CD4-positive, alpha-beta T cell treated with Interleukin-12 subunit alpha and Interleukin-12 subunit beta, for 1 hour (primary cell): ENCODE measurements at places on chromosomes 2 and 18.
A peak's percentile ranks its signal among the peaks of the same experiment; 100 is the strongest.

DNA sequence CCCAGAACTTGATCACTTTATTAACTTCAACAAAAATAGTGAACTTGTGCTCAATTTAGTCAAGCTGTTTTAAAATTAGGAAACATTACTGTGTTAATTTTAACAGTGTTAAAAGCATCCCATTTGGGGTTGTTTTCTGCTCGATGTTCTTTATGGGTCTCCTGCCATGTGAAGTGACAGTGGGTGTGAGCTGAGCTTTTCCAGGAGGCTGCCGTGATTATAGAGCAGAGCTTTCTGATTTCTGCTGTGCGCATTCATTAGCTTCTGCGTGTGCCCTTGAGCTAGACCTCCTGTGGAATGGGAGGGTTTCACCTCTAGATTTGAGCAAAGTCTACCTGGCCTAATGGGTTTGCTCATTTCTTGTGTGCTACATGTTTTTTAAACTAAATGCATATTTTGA lies 121.5 kb downstream of the WDSUB1 start:
- no peak for DNase-seq

GRCh38 chr2:185942855-185943254 lies 204.3 kb downstream of the FSIP2 start:
- DNase-seq = no peak

DNA sequence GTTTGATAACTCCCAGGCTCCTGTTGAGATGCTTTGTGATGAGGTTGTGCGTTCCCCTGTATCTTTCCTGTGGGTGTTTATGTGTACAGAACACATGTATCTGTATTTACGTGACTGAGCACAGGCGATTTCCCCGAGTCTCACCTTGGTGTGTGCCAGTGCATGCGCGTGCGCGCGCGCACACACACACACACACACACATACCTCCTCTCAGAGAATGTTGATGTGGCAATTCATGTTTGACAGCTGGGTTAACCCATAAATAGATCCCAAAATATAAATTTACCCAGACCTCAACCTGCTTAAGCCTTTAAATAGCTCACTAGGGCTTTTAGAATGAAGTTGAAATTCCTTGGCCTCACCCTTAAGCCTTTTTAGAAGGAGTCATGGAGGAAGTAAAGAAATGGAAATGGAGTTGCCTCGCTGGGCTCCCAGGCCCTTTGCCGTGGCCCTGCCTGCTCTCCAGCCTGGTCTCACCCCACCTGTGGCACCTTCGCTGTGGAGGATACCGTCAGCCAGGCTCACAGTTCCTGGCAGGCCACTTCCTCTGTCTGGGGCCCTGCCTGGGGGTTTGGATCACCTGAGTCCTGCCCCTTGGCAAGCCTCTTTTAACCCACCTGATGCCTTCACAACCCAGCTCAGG lies 20.3 kb downstream of the AGAP1 start:
- DNase-seq = no peak

DNA sequence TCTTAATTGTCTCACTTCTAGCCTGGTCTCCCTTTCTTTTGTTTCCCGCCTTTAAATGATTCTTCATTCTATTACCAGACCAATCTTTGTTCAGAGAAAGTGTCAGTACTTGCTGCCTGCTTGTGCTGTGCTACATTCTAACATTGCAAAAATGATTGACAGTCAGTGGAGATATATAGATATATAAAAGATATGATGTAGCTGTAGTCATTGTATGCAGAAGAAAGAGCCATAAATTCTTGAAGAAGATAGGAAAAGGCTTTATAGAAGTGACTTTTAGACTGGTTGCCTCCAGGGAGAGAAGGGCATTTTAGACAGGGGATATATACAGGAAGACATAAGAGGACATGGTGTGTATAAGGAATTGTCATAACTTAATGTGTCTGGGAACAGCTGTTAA lies 13.6 kb downstream of the AGPS start:
- DNase-seq = no peak

DNA sequence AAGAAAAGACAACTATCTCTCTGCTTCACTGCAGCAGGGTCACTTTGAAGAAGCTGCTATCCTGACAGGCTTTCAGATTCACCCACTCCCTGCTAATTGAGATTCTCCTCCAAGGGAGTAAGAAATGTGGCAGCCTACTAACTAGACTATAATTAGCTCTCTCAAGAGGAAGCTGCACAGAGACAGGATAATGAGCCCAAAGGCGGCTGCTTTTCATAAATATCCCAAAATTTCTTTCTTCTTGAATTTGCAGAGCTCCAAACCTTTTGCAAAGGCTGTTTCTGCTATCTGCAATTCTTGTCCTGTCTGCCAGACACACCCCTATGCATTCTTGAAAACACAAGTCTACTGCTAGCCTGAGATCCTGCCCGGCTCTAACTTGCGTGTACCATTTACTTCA lies 54.0 kb upstream of the RNU4ATAC start:
- DNase-seq = no peak

DNA sequence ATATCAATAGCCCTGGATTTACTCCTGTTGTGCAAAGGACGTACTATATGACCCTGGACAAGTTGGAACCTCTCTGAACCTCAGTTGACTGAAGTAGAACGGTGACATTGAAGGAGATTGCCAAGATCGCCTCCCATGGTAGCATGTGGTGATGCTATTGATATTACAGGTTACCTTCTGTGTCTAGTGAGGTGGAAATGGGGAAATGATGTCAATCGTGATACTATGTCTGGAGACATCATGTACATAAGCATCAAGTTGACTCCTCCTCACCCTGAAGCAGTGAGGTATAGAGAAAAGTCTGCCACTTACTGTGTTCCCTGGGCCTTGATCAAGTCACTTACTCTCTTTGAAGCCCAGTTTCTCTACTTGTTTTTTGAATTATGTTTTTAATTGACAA lies 93.9 kb downstream of the KLF7 start:
- DNase-seq = no peak

DNA sequence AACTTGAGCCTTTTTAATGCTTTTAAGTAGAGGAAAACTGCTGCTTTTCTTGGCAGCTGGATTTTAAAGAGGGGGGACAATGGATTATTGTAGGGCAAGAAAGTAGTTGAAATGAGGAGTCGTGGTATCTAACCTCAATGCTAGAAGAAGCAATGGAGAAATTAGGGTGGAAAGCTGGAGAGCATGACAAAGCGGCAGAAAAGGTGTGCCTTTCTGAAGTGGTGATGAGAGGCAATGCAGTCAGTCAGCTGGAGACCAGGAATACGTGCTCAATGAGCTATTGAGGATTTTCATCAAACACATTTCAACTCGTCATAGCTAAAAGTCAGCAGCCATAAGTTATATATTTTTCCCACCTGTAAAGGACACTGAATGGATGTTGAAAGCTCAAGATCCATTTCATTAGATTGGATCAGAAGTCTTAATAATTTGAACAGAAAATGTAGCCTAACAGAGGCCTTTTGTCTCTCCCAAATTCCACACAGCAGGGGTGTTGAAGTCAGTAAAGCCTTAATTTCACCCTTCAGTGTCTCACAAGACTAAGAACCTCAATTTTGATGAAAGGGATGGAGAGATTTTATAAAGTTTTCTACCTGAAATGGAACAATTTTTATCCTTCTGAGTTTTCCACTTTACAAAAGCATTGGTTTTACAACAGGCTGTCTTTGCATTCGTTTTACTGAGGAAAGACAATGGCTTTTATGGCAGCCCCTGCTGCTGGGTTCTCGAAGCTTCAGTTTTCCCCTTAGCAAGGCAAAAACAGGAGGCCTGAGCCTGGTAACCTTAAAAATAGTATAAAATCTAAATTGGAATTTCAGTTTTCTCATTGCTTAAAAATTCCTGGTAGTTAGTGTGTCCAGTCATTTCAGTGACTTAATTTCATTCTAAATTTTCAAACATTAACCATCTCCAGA lies 131.1 kb downstream of the CCDC102B start:
- DNase-seq = no peak

GRCh38 chr2:176099159-176099727 lies 352 bp upstream of the HOXD12 start:
- DNase-seq = no peak

DNA sequence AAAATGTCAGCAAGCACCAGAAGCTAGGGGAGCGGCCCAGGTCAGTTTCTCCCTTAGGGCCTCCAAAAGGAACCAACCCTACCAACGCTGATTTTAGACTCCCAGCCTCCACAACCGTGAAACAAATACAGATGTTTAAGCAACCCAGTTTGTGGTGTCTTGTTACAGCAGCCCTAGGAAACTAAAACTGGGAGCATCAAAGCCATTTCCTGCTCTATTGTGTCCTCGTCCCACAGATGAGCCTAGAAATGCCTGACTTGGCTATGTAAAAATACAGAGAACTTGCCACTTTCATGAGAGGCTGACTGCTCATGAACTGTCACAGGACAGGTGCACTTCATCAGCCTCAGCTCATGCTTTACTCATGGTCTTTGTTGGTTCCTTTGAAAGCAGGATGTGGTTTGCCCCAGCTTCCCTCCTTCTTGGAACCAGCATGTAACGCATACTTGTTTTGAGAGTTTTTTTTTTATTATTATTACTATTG lies 97.6 kb upstream of the SLC39A10 start:
- peak; percentile 86 for DNase-seq

- no peak for DNase-seq
Observed at GRCh38 chr18:9841752-9842151, 44.0 kb upstream of the TXNDC2 start.

DNA sequence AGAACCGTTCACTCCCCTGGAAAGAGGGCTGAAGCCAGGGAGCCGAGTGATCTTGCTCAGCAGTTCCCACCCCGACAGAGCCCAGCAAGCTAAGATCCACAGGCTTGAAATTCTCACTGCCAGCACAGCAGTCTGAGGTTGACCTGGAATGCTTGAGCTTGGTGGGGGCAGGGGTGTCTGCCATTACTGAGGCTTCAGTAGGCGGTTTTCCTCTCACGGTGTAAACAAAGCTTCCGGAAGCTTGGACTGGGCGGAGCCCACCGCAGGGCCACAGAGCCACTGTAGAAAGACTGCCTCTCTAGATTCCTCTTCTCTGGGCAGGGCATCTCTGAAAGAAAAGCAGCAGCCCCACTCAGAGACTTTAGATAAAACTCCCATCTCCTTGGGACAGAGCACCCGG lies 180.8 kb downstream of the WDR7 start:
- no peak for DNase-seq

- DNase-seq = no peak
Observed at GRCh38 chr2:60318544-60318943, 234.9 kb downstream of the BCL11A start.

- no peak for DNase-seq
Observed at GRCh38 chr2:30436859-30437435, 10.1 kb upstream of the LCLAT1 start.

GRCh38 chr2:70509565-70509964 lies 44.1 kb downstream of the TGFA start:
- no peak for DNase-seq

DNA sequence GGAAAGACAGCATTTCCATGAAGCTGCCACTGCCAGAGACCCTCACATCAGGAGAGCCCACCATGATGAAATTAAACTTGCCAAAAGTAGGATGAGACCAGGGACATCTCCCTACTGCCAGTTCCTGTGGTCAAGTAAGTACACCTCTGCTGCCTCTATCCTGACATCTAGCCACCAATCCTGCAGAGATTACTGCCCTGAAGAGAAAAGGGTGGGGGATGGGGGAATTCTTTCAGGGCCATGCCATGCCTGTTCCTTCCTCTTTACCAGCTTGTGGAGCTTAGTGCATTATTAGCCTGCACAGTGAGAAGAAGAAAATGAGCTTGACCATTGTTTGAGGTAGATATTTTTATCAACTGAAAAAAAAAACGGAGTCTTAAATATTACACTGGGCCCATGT lies 397.2 kb upstream of the CDH2 start:
- DNase-seq = no peak

DNA sequence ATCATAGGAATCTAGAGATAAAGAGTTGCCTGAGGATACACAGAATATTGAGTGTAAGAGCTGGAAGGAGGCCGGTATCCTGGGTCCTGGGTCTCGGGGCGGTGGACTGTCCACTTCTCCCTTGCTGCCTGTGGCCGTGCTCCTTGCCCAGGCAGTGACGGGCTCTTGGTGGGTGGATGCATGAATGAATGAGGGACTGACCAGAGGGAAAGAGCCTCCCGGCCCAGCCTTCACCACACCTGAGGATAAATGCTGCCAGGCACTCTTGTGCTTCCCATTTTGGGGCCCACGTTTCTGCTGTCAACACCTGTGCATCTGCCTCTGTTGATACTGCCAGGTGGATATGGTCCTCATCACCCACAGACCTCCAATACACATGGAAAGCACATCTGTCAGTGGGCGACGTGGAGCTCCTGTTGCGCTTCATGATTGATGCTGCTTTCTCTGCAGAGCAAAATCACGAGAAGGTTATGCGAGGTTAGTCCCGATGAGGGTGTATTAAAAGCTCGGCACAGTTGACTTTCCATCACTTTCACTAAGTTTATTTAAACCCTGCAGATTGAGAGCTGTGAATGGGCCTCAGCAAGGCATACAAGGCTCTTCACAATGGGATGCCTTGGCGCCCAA lies 211.4 kb downstream of the LDLRAD4 start:
- no peak for DNase-seq

DNA sequence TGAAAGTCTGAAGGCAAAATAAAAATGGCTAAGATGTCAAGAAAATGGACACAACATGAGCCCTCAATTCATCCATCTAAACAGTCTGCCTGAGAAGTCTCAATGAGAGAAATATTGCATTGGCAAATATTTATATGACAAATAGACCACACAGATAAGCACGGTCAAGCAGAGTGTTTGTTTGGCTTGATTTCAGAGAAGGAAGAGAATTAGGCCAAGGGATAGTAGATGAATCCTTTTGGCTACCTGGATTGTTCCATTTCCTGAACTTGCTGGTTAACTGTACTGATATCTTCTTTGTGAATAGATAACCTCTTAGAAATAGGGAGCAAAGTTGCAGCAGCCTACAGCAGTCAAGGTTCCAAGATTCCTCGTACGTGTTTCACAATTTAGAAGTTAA lies 129.6 kb downstream of the RBMS1 start:
- DNase-seq = no peak

- no peak for DNase-seq
Observed at GRCh38 chr2:52895726-52896340, 871.8 kb upstream of the CHAC2 start.

DNA sequence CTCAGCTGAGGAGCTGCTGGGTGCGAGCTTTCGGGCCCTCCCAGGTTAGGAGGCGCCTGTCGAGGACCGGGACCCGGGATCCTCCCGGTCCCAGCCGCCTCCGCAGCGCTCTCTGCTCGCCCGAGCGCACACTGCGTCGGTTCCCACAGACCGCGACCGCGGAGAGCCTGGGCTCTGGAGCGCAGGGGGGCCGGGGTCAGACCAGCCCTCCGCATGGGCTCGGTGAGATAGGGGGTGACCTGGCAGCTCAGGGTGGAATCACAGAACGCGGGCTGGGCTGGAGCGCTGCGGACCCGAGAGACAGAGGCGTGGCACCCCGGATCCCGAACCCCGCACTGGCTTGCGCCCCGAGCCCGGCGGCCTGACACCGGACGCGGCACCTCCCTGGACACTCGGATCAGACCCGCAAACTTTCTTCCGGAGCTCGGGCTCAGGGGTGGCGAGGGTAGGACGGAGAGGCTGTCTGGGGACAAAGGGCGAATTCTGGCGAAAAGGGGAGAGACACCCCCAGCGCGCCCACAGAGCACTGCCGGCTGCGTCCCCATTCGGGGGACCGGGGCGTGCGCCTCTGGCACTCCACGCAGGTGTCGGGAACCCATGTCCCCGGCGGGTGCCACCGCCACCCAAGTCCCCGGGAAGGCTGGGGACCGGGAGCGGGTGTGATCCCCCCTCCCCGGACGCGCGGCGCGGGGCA lies 612 bp downstream of the DIPK1C start:
- DNase-seq = no peak

GRCh38 chr2:168244318-168244717 lies 3.1 kb downstream of the STK39 start:
- peak; percentile 48 for DNase-seq
